Cortex of kidney (tissue), 1 donor: ENCODE measurements at places on chromosomes 2 and 18.

DNA sequence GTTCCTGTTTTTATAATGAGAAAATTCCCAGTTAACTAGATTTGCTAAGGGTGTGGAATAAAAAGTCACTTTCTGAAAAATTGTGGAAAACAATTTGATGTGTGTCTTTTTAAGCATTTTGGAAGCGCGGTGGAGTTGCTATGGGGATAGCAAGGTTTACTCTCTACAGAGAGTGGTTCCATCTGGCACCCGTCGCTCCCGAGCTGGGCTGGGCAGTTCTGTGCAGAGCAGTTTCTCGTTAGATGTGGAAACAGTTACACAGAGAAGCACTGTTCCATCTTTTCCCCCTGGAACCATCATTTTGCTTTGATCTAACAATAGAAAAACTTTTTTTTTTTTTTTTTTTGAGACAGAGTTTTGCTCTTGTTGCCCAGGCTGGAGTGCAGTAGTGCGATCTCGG, 17.4 kb downstream of the LDLRAD4 start:
- no peak for DNase-seq

DNA sequence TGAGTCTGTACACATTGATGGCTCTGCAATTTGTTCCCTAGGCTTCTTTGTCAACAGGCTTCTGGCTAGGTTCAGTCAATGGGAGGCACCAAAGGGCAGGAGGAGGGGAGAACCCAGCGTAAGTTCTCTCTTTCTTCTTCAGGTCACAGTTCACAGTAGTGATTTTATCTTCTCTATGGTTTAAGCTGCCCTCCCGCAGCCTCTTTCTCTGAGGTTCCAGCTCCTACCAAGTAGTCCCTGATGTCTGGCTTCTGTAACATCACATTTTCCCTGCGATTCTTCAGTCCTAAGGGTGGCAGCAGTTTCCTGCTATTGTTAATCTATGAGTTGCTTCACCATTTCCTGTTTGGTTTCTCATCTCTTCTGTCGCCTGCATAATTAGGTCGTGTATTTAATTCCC, 107.4 kb downstream of the CPO start:
- DNase-seq, result no peak

- no peak for DNase-seq
Observed at GRCh38 chr2:179355881-179356280, 91.2 kb upstream of the SESTD1 start.

DNA sequence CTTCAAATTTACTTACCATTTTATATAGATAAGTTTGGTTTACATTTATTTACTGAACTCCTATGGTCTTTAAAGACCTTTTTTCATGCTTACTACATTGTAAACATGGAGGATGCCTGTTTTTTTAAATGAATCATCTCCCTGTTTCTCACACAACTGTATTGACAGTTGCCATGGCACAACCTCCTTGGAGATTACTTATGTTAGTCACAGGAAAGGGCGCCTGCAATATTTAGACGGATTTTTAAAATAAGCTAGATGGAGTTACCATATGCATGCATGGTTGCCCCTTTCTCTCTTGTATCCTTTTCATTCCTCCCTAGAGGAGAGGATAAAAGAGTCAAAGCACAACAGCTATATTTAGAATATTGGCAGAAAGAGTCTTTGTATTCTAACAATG, 34.8 kb upstream of the CCDC102B start:
- DNase-seq, result no peak

DNA sequence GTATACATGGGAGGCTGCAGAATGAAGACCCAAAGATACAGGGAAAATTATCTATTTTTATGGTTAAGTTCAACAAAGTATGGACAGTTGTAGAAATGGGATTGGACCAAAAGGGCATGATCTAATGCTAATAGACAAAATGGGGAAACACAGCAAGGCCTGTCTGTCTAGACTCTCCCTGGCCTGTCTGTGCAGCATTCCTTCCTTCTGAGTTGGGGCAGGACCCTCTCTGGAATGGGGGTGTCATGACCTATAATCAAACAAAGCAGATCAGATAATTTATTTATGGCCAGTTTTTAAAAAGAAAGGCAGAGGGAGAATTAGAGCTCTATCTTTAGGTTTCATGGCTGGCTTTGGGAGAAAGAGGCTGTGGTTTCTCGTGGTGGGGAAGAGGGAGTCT, 104.4 kb downstream of the CTIF start:
- no peak for DNase-seq

GRCh38 chr2:163246135-163246534, 407.6 kb upstream of the KCNH7 start:
- no peak for DNase-seq

GRCh38 chr2:168649562-168649961, 152.9 kb upstream of the NOSTRIN start:
- DNase-seq, result no peak

GRCh38 chr2:239035361-239035814, 187.5 kb downstream of the TWIST2 start:
- no peak for DNase-seq

DNA sequence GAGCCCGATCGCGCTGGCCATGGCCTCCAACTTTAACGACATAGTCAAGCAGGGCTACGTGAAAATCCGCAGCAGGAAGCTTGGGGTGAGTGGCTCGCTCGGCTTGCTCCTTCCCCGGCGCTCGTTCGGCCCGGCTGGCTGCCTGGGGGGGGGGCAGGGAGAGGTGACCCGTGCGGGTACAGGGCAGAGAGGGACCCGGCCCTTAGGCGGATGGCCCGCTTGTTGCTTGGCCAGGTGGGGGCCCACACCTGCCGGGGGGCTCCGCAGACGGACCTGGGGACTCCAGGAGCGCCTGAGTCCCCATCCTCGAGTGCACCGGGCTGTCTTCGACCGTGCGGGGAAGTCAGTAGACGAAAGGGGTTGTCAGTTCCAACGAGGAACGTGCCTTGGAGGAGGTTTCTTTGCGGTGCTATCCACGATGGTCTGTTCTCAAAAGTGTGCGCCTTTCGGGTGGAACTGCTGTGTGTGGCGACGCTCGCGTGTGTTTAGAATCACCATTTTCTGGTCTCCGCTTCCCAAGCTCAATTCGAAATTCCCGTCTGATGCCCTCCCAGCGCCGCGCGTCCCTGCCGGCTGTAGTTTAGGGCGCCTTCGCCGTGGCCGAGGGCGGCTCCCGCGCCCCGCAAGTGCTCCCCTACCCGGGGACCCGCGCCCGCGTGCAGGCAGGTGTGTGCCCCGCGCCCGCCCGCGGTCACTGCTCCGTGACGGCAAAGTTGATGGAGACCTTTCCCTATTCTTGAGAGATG, 711 bp downstream of the DOK6 start:
- no peak for DNase-seq

GRCh38 chr2:191910518-191910917, 63.6 kb upstream of the CAVIN2 start:
- no peak for DNase-seq

GRCh38 chr2:19676770-19677169, 225.0 kb downstream of the TTC32 start:
- DNase-seq, result no peak

- no peak for DNase-seq
Observed at GRCh38 chr2:74364533-74365505, 15.3 kb downstream of the DCTN1 start.

GRCh38 chr18:50819027-50819727, 639 bp downstream of the MRO start:
- DNase-seq, result no peak

- DNase-seq, result peak; percentile 41
Observed at GRCh38 chr18:50194631-50195532, at the start of gene MYO5B. Gene MYO5B, minus strand, starts transcription at chr18:50195147. Its CDS starts 354 bp downstream, at chr18:50194793.

DNA sequence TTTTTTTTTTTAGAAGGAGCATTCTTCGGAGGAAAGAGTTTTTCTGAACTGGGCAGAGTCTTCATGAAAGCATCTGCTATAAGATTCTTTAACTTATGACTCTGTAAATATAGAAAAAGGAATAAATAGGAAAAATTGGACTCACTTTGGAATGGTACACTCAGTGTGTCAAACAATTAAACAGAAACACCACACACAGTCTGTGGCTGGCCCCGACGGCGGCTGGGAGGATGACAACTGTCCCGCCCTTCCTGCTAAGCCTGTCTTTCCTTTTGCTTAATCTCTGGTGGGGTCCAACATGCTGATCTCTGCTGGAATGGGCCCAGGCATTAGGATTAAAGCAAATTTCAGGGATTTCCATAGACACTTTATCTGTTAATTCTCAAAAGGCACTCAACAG, 12.5 kb upstream of the RAB31 start:
- DNase-seq, result no peak

DNA sequence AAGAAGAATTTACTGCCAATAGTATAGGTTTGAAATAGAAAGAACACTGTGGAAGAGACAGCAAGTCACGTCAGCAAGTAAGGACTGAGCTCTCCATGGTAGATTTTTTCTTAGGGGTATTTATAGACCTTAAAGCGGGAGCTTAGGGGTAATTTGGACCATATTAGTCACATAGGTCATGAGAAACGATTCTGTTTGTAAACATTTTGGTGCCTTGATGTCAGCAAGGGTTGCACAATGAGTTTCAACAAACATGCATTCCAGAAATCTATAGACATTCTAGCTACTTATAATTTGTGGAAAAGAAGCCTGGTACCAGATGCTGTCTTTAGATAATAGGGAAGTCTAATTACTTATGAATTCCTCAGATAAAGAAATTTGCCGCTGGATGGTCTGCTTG, 624.7 kb downstream of the TDRD15 start:
- DNase-seq, result no peak

DNA sequence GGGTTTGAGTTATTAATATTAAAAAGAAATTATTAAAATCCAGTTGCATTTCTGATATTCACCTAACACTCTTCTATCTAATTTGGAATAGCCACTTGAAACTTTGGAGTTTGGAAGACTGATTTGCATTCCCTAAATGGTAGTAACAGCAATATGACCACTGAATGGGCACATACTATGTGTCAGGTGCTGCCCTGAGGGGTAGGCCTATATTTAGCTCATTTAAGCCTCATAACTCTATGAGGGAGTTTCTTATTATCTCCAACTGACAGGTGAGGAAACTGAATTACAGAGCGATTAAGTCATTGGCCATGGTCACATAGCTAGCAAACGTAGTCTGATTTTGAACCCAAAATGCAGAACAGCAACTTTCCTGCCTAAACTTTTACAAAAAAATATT, 77.3 kb downstream of the VWA3B start:
- no peak for DNase-seq

GRCh38 chr2:37698931-37699481, 27.6 kb upstream of the CDC42EP3 start:
- DNase-seq, result no peak

DNA sequence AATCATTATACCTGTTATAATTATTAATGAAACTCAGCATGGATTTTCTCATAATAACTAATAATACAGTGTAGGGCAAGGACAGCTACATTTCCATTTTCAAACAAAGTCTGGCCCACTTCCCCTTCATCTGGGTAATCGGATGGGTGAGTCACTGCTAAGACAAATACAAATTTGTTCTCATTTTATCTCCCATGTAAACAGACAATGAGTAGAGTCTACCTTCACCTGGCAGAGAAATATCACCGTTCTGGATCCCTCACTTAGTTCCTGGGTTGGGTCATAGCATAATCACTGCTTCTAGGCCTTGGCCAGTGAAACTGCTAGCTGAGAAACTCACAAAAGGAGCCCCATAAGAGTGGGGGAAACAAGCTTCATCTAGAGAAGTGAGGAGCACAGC, 9.2 kb downstream of the CNTNAP5 start:
- no peak for DNase-seq

- no peak for DNase-seq
Observed at GRCh38 chr18:5284808-5285207, 10.7 kb downstream of the ZBTB14 start.

DNA sequence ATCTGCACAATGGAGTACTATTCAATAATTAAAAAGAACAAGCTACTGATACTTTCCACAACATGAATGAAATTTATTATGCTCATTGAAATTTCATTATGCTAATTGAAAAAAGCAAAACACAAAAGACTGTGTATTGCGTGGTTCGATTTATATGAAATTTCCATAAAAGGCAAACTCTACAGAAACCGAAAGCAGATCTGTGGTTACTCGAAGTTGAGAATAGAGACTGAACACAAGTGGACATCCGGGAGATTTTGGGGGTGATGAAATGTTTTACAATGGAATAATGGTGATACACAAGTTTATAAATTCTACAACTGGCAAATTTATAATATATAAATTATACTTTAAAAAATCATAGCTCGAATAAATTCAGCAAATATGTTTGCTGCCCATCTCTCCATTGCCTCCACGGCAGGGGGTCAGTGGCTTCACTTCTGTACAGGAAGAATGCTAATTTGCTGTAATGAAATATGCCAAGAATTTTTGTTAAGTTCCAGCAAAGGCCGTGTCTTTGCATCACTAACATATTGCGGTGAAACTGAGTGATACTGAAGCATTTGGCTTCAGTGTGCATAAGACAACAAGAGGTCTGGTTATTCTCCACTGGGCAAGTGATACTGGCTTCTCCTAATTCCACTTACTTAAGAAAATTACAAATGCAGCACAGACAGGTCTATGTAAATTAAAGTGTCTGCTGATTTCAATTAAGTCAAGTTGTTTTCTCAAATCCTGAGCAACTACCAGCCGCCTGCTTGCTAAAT, 96.7 kb downstream of the TMEM163 start:
- DNase-seq, result no peak

DNA sequence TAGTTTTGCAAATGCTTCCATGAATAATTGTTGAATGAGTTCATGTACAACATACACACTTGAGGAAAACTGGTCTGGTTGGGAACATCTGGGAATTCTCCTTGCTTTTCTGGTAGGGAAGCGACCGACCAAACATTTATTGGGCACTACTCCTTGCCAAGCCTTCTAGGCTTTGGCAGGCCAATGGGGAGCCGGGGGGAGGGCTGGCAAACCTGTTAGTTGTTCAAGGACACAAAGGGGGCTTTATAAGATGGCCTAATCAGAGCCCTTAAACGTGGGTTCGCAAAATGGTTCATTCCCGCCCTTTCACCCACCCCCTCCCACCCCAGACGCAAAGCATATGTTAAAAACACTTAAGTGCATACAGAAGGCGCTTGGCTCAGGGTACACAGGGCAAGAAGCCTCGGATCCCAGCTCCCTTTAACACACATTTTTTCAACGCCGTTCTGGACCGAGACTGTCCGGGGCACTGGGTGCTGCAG, 844 bp upstream of the VSNL1 start:
- DNase-seq, result no peak

DNA sequence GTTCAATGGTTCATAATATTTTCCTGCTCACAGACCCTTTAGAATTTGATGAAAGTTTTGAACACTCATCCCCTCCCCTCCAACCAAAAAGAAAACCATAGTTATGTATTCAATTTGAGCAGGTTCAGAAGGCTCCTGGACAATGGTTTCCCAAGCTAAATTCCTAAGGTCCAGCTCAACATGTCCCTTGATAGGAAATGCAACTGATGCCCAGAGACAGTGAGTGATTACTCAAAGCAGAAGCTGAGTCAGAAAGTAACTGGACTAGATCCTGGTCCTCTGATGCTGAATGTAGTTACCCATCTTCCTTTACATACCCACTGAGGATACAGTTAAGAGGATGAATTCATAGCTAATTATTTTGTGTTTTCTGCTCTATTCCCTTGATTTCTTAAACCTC, 218.9 kb upstream of the NCKAP5 start:
- DNase-seq, result no peak
